ENCODE measurements at places on chromosomes 12 and 14.

- DNase-seq = no peak
Measured at GRCh38 chr14:89445273-89445973, 28.4 kb upstream of the FOXN3 start.

- DNase-seq = no peak
Measured at GRCh38 chr12:76562130-76562529, 2.6 kb upstream of the OSBPL8 start.

DNA sequence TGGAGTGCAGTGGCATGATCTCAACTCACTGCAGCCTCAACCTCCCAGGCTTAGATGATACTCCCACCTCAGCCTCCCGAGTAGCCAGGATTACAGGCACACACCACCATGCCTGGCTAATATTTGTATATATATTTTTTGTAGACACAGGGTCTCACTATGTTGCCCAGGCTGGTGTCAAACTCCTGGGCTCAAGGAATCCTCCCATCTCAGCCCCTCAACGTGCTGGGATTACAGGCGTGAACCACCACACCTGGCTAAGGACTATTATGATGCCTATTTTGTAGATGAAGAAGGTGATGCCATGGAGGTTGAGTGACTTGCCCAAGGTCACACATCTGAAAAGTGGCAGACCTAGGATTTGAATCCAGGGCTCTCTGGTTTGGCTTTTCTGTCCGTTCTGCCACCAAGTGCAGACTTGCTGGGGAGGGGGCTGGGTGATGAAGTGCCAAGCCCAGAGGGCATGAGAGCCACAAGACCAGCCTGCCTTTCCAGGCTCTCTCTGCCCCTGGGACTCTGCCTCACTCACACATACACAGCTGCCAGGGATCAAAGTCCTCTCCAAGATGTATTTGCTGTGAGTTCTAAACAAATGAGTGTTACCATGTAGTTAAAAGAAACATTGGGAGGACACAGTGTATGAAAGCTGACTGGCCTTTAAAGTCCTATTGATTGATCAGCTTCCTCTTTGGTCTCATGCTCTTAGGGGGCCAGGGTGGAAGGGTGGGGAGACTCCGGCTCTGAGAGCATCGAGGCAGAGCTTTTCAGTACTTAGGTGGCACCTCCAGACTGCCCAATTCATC lies 21.3 kb upstream of the RBM19 start:
- no peak for DNase-seq

DNA sequence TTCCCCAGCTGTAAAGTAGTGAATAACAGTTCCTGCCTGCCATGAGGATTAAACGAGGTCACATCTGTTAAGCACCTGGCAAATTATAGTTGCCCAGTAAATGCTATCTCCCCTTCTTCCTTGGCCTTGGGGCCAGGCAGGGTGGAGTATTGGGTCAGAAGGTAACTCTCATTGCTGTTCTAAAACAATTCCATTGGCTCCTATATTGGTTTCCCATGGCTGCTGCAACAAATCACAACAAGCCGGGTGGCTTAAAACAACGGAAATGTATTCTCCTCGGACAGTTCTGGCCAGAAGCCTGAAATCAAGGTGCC lies 31.9 kb downstream of the MMAB start:
- DNase-seq = no peak

DNA sequence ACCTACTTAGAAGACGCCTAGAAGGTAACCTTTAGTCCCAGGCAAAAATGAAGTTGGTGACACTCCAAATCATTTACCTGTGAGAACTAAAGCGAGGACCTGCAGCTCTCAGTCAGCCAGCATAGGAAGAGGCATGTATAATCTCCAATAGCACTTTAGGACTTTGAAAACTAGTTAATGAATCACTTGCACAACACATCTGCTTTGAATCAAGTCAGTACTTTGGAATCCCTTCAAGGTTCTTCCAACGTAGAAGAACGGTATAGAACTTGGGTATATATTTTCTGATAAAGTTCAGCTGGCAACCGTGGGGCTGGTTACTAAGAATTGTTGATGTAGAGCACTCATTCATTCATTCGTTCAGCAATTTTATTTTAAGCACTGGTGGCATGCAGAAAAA lies 251.9 kb downstream of the TMEM132D start:
- no peak for DNase-seq

GRCh38 chr12:130775953-130776856 lies 60.1 kb upstream of the RIMBP2 start:
- DNase-seq = peak; percentile 35

DNA sequence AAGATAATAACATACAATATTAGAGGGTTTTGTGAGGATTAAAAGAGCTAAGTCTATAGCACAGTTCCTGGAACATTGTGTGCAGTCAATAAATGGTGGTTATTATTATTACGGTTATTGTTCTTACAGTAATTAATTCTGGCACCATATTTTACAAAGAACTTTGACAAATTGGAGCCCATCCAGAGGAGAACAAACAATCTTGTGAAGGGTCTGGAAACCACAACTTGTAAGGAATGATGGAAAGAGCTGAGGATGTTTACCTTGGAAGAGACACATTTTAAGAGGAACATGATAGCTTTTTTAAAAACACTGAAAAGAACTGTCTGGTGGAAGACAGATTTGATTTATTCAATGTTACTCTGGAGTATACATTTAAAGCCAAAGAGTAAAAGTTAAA lies 150.5 kb upstream of the KRR1 start:
- no peak for DNase-seq

- no peak for DNase-seq
Measured at GRCh38 chr14:35384455-35385041, 20.0 kb downstream of the NFKBIA start.

DNA sequence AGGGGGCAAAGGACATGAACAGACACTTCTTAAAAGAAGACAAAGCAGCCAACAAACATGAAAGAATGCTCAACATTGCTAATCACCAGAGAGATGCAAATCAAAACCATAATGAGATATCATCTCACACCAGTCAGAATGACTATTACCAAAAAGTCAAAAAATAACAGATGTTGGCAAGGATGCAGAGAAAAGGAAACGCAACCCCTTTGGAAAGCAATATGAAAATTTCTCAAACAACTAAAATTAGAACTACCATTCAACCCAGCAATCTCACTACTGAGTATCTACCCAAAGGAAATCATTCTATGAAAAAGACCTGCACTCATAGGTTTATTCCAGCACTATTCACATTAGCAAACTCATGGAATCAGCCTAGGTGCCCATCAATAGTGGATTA lies 25.6 kb downstream of the MDM1 start:
- no peak for DNase-seq
